ENCODE measurements at places on chromosomes 3 and 15.
A peak's percentile ranks its signal among the peaks of the same experiment; 100 is the strongest.

GRCh38 chr3:4447295-4447999 is 19.6 kb downstream of the SUMF1 start:
- no peak for DNase-seq

DNA sequence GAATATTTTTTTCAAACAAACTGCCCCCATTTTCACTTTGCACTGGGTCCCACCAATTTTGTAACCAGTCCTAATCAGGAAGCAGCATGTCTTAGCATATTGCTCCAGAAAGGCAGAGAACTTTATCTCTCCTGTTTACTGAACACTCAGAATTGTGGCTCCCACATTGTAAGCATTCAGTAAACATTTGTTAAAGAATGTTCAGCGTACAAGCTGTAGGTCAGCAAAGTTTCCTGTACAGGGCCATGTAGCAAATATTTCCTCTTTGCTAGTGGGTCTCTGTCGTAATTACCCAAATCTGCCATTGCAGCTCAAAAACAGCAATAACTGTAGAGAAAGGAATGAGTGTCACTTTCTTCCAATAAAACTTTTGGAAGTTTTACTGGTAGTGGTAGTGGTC is 393.3 kb downstream of the GRM7 start:
- no peak for DNase-seq

DNA sequence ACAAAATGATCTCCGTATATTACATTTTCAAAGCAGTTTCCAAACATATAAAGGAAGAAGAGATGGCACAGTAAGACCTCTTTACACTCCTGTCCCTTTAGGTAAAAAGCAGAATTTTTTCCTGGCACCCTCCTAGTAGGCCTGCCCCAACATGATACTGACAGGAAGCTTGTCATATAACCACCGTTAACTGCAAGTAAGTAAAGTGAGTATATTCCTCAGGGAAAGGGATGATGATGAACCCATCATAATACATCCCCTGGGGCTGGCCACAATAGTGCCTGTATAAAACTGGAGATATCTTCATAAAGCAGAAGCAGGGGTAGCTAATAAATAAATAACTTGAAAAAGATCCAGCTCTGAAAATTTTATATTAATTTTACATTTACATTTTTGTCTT is 893.0 kb downstream of the DIPK2A start:
- DNase-seq = no peak

GRCh38 chr15:88657326-88658069 is 18.7 kb downstream of the ISG20 start:
- DNase-seq = no peak

GRCh38 chr15:88120026-88120425 is 136.5 kb downstream of the NTRK3 start:
- DNase-seq = no peak

DNA sequence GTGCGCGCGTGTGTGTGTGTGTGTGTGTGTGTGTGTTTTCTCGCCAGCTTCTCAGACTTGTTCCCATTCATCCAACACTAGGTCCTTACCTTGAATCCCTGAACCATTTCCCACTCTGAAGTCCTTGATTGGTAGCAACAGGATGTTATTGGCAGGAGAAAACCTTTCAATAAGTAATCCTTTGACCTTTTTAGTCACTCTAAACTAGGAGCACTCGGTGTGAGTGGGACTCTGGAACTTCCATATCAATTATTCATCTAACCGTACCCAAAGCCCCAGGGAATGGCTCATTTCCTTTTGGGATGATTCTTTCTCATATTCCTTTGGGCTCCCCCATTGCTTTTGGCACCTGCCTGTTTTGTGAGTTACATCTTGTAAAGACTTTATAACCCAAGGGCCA is 140.2 kb upstream of the SPRED1 start:
- no peak for DNase-seq

DNA sequence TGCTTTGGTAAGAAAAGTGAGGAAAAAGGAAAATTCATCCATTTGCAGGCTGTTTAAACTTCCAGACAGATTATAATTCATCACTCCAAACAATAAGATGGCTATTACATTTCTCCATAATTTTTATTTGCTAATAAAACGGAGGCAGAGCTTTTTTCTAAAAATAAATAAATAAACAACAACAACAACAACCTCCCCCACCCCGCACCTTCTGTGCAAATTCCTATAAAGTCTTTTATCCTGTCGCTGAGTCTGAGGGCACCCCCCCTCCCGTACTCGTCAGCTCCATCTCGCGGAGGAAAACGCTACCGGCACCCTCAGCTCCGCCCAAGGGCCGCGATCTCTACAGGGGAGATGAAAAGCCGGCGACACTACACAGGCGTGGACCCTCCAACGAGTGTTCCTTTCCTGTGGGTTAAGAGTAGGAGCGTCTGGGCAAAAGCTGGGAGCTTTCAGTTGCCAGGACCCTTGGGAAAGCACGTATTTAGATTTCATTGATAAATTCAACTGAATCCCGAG is 1.0 kb upstream of the ATP1B3 start:
- peak; percentile 65 for DNase-seq

GRCh38 chr3:108590460-108590859 is 938 bp downstream of the DZIP3 start:
- no peak for DNase-seq

DNA sequence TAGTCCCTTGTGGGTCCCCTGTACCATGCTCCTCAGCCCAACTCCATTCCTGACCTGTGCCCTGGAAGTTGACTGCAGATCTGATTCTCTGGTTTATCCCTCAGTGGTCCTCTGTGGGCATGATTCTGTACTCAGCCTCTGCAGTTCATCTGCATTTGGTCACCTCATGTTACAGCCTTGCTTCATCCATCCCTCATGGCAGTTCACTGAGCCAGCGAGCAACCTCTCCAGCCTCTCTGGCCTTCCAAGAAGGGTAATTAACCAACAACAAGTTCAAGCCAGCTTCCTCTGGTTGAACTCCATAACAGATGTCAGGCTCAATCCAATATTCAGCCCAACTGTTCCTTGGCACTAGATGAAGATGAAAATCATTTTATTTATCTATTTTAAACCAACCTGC is 509.5 kb downstream of the NTRK3 start:
- DNase-seq = no peak

DNA sequence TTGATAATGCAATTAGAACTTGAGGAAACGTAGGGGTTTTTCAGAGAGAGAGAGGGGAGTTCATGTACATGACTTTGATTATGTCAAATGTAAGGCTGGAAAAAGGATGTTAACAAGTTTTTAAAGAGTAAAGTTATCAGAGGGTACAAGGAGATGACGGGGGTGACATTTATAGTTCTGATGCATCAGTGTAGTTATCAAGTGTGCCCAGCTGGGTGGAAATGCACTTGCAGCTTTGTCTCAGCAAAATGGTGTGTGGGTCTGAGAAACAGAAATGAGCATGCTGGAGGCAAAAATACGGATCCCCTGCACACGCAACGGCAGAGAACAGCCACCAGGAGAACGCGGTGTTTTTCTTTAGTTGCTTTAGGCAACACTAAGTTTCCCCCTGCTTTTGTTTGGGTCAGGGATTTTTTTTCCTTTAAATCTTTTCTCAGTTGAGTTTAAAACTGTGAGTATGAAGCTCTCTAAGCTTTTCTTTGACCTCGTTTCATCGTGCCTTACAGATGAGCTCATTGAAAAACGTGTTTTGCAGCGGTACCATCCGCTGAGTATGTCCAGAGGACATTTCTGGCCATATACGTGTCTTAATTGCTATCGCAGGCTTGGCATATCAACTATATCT is 205.4 kb downstream of the PDZRN3 start:
- DNase-seq = no peak

- peak; percentile 74 for DNase-seq
Measured at GRCh38 chr15:99925661-99926461, 192.6 kb upstream of the LYSMD4 start.

DNA sequence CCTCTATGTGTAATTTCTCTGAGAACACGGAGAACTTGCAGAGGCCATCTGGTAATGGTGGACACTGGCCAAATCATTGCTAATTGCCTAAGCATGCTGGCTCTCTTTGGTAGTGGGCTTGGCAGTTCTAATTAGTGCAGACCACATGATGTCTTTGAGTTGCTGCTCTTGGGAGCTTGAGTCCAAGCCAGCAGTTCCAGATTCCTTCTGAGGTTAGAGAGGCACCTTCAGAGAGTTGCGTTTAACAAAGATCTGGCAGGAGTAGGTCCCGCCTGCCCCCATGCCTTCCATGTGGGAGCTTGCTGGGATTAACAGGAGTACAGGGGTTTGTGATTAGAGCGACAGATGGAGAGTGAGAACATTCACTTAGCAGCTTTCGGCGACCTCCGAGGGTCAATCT is 449.0 kb upstream of the LMCD1 start:
- DNase-seq = no peak

DNA sequence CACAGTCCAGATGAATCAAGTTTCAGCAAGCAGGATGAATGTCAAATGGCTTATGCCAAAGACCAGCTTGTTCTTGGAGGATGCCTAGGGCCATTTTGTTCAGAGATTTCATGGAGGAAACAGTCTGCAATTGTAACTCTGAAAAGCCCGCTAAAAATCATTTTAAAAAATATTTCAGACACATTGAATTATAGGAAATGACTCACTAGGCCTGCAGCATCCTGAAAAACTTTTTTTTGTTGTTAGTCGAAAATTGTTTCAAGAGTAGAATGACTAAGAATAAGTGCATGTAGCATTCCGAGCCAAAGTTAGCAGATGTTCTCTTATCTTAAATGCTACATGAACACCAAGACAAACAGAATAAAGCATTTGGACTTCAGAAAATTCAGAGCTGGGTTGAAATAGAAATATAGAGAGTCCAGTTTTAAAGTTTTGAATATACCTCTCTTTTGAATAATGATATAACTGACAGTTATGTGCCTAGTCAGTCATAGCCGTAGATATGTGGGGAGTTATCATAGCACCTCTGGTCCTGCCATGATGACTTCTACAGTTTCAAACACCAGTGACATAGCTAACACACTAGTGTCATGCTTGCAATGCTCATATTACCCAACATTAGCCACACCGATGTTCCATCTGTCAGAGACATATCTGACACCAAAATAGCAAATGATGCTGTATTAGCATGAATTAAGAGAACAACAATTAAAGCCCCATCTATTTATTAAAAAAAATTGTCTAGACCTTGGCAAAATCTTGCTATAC is 1462.8 kb upstream of the GBE1 start:
- no peak for DNase-seq

GRCh38 chr15:63944681-63944955 is 101.7 kb downstream of the DAPK2 start:
- DNase-seq = no peak

GRCh38 chr3:127369356-127369935 is 81.6 kb upstream of the PRR20G start:
- no peak for DNase-seq

DNA sequence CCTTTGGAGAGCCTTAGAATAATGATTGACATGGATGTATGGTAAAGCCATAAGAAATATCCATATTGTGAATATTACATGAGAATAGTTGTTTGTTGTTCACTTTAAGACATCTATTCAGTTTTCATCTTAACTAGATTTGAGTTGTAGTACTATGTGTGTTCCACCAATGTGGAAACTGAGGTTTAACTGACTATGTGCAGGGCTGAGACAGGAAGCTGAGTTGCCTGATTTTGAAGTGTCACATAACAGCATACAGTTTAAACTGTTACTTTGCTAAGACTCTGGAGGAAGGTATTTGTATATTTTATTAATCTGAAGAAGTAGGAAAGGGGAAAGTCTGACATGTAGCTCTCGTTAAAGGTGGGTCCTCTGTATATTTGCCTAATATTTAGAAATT is 2.1 kb downstream of the ECT2 start:
- DNase-seq = no peak

GRCh38 chr3:160616311-160616710 is 50.9 kb upstream of the KPNA4 start:
- no peak for DNase-seq

DNA sequence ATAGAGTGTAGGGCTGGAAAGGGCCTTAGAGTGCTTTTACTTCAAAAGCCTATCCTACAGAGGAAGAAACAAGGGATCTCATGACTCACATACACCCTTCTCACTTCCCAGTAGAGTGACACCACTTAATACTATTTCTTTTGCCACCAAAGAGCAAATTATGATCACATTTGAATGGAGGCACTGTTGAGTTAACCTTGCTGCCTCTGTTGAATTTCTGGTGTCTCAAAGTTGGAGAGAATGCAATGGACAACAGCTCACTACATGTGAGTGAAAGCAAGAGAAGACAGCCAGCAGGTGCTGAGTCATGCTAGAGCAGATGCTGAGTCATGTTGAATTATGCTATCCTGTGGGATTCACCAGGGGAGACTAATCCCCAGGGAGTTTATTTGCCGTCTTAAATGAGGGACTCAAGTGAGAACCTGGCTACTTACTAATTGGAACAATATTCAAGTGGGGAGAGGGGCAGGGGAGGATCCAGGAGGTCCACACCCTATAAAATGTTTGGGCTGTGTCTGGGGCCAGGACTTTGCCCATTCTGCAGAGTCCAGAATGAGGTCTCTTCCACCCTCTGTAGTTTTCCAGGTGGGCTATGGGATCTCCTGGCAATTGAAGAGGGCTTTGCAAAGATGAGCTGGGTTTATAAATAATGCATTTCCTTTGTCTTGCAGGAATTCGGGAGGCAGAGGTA is 35.8 kb downstream of the ST8SIA2 start:
- no peak for DNase-seq

DNA sequence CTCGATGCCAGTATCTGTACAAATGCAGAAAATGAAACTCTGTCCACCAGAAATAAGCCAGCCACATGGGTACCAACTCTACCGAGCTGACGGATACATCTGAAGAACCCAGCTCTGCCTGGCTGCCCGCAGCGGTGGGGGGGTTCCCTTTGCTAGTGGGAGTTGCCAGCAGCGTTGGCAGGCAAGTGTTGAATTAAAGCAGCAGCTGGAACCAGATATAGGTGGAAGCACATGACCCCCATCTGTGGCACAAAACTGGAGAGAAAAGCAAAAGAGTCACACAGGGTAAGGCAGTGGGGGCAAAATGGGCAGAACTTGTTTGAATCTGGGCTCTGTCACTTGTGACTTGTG is 17.9 kb downstream of the CRYGS start:
- DNase-seq = no peak

- DNase-seq = no peak
Measured at GRCh38 chr15:82043796-82044372, 1.9 kb downstream of the MEX3B start.

DNA sequence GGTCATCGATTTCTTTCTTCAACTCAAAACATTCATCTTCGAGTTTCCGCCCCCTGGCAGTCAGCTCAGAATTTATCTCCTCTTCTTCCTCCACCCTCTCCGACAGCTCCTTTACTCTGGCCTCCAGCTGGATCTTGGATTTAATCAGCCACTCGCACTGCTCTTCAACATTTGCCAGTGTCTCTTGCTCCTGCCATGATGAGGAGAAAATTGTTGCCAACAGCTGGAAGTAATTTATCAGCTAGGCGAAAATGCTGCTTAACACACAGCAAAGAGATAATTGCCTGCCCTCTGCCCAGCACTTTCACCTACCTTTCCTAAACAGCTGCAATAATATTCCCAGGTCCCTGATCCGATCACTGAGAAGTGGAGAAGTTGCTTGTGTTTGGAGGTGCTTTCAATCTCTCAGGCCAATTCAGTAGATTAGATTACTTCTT is 69.3 kb downstream of the MYH15 start:
- DNase-seq = no peak

DNA sequence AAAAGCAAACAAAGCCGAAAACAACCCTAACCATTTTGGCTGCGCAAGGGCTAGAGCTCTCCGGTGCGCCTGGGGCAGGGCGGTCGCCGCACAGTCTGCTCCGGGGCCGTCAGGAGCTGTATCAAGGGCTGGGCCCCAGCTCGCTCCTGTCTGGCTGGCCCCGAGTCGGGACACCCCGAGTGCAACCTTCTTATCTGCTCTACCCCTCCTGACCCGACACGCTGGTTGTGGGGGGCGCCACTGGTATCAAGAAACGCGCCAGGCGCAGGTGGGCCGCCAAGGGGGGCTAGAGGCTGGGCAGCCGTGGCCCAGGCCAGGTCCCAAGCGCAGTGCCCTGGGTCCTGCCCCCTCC is 36.0 kb downstream of the NR2F2 start:
- DNase-seq = no peak
